Stimulated activated CD8-positive, alpha-beta memory T cell treated with anti-CD3 and anti-CD28 coated beads, Interleukin-15, amount 100 ng/mL, for 4 hours (primary cell): ENCODE measurements at places on chromosomes 16 and 17.

GRCh38 chr17:70517816-70518215 lies 348.5 kb downstream of the KCNJ2 start:
- DNase-seq: no peak

- DNase-seq: no peak
Measured at GRCh38 chr16:13970708-13971422, 50.9 kb downstream of the ERCC4 start.

GRCh38 chr16:47204736-47205504 lies 61.2 kb upstream of the NETO2 start:
- DNase-seq: no peak

- DNase-seq: no peak
Measured at GRCh38 chr17:18331879-18332278, 16.8 kb downstream of the SMCR8 start.

DNA sequence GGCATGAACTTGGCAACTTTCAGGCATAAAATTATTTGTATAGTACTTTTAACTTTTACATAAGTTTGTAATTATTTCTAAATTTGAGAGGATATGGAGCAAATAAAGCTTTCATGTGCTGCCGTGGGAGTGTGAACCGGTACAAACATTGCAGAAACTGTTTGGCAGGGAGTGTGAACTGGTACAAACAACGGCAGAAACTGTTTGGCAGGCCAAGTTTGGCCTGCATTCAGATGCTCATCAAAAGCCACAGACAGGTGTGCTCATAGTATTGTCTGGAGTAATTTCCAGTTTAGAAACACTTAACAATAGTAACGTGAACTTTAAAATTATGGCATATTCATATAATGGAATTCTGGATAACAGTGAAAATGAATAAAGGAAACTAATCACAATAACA lies 73.8 kb upstream of the ATP2A3 start:
- DNase-seq: no peak

GRCh38 chr17:43465049-43465448 lies 18.7 kb upstream of the DHX8 start:
- no peak for DNase-seq

GRCh38 chr16:50411034-50411433 lies 42.2 kb upstream of the BRD7 start:
- DNase-seq: no peak

DNA sequence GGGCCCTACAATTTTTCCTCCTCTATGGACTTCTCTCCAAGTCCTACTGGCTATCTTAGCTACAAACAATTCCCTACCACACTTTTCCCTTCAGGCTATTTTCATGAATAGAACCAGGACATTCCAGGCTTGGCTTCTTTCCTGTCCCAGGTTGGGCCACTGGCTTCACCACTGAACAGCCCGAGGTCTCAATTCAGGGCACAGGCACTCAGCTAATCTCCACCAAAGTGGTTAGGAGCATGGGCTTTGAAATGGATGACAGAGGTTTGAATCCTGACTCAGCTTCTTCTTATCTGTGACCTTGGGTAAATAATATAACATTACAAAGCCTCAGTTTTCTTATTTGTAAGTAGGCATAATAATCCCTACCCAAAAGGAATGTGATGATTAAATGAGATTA lies 50.9 kb upstream of the ZNF629 start:
- no peak for DNase-seq

- DNase-seq: no peak
Measured at GRCh38 chr17:8618825-8619224, 11.7 kb downstream of the MYH10 start.

DNA sequence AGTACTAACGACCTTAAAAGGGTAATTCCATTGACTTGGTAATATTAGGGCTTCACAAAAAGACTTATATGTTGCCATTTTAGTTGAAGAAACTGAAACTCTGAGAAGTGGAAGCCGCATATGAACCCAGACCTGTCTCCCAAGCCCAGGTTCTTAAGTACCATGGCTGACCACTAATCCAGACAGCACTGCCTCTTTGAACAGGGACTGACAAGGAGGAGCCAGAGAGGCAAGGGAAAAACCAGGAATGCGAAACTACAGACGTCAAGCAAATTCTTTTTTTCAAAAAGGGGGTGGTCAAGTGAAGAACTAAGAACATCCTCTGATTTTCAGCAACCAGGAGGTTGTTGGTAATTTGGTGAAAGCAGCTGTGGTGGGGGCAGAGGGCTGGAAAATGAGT lies 15.2 kb downstream of the CYB5D1 start:
- no peak for DNase-seq
